ENCODE measurements at places on chromosomes 12 and 14.

DNA sequence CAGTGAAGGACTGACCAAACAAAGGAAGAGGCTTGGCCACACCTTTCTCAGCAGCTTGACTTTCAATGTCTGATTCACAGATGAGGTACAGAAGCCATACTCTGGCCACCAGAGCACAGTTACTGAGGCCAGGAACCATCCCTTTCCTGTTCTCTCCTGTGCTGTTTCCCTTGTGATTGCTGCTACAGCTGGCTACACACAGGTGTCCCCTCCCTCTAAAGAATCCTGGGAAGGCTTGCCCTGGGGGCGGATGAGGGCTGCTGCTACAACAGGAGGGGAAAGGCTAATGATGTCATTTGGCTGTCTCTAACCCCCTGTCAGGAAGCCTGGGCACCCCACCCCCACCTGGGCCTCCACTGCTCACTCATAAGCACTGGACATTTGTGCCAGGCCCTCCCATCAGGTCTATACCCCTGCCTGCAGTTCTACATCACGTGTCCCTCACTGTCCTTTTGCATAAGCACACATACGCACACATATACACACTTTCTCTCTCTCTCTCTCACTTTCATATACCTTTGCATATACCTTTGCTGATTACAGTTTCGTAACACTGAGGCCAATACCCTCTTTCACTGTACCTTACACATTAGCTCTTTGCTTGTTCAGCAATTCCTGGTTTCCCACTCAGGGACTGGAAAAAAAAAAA, 41.4 kb downstream of the PRPF40B start:
- DNase-seq, result no peak

- no peak for DNase-seq
These were observed 12.2 kb downstream of the TEP1 start for GRCh38 chr14:20400965-20401593.

DNA sequence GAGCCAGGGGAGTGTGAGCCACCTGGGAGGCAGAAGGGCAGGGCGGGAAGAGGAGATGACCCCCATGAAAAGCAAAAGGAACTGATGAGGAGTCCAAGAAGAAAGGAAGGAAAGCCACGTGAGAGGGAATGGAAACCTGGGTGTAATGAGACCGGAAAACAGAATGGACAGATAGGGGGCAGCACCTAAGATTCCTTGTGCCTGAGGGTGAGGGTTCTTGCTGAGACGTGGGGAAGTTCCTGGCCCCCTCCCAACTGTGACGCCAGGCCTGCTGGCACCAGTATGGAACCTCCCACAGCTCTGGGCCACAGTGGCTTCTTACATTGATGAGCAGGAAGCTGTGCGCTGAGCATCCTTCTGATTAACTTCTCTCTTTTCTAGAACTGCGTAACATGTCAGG, 30.8 kb downstream of the TTC7B start:
- no peak for DNase-seq

DNA sequence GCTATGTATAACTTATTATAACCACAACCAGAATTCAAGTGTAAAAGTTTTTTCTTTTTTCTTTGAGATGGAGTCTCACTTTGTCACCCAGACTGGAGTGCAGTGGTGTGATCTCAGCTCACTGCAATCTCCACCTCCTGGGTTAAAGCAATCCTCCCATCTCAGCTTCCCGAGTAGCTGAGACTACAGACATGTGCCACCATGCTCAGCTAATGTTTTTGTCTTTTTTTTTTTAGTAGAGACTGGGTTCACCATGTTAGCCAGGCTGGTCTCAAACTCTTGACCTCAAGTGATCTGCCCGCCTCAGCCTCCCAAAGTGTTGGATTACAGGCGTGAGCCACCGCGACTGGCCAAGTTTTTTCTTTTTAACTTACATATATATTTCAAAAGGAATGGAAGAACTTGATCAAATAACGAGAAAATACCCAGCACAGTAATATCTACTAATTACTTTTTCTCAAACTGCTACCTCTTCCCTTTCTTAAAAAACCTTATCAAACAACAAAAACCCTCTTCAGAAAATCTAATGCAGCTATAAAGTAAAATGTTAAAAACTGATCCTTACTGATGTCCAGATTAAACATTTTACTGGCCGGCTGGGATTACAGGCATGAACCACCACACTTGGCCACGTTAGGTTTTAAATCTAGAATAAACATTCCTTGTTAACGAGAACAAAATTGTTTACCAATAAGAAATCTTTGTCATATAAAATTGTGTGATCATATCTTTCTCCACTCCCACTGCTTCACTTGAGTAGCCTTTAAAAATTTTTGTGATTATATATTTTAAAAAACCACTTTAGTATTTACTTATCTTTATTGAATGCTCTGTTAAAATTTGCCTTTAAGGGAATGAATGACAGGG, 41.3 kb upstream of the WDR89 start:
- no peak for DNase-seq

- DNase-seq, result no peak
These were observed 364.3 kb upstream of the DDHD1 start for GRCh38 chr14:53517270-53517960.

DNA sequence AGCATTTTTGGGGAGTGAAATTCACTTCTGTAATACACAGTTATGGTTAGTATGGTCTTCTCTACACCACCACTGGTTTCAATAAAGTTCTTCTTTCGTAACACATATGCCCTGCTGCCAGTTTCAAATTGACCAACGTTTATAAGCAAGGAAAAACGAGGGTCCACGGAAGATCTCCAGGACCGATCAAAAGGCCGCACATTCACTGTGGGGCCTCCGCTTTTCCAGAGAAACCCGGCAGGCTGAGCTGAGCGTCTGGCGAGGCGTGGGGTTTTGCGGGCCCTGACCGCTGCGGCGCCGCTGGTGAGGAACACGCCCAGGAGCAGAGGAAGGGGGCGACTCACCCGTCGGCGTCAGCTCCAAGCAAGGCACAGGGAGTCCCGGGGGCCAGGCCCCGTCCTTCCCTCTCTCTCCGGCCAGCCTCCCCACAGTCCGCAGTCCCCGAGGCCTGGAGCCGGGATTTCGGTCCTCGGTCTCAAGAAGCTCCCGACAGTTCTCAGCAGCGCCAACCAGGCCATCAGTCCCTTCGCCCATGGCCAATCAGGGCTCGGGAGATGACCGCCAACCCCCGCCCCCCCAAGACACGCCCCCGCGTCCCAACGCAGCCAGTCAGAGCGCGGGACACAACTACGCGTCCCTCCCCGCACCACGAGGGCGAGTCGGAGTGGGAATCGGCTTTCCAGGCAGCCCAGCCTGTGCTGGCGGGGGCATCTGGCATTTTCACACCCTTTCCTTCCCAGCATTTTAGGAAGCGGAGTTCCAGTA, at the start of gene MTERF2:
Gene MTERF2 (minus strand): TSS at position 522 of the 765 bp plus-strand sequence. CDS start 8,432 bp downstream, outside the sequence.
- peak; percentile 69 for DNase-seq

DNA sequence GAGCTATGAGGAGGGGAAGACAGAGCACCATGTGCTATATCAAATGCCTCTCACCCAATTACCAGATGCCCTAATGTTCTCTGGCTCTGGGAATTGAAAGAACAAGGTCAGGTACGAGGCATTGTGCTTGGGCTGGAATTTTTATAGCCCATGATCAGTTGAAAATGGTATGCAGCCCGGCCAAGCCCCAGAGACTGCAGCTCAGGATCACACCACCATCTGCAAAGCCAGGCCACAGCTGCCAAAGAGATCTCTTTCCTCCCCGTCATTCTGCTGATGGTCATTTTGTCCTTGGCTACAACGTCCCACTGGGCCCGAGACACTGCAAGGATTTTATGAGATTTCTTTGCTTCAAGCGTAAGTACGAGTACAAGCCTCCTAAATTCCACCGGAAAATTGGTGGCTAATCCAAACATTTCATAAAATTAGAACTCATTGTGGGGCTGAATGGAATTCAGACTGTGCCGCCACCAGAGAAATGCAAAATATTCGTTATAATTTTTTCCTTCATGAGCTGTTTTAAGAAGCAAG, 15.1 kb downstream of the NUAK1 start:
- DNase-seq, result peak; percentile 96

DNA sequence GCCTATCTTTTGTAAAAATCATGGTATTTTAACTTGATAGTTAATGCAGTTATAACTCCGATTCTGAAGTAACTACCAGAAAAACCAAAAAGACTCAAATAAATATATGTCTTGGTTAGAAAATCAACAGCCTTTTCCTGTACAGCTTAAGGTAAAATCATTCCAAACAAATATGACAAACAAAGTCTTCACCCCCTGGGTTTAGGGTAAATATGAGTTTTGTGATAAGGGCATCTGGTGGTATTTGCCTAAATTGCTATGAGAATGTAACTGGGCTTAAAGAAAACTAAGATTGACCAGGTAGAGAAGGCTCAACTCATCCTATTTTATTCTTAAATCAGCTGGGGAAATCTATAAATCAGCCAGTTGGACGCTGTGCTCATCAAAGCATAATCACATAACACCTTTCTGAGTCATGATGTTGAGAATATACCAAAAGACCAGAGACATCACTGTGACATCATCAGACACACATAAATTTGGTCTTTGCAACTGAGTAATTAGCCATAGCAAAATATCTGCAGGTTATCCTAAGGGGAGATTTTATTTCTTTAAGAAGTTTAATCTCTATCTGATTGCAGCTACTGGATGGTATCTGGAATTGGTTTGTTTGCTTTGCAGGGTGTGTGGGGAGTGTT, 133.9 kb downstream of the STXBP6 start:
- DNase-seq, result no peak

GRCh38 chr14:94772548-94772947, 2.6 kb upstream of the GSC start:
- no peak for DNase-seq

- no peak for DNase-seq
These were observed 9.9 kb upstream of the SRSF9 start for GRCh38 chr12:120479458-120479857.

Measured in GM04503 (cell line).